ENCODE measurements at places on chromosomes 4 and X.

DNA sequence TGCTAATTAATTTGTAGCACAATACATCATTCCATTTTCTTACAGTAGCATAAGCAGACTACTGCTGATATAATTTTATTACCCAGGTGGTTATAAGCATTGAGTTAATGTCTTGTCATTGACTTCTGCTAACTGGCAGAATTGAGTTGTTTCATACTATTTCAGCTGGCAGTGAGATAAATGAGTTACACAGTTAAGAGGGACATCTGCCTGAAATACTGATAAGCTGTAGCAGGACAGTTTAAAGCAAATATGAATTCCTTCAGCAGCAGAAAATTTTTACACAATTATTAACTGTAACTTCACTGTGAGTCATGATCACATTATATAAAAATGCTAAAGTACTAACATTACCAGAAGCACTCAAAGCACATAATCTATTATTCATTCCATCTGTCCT lies 326.8 kb downstream of the INPP4B start:
- DNase-seq = no peak

DNA sequence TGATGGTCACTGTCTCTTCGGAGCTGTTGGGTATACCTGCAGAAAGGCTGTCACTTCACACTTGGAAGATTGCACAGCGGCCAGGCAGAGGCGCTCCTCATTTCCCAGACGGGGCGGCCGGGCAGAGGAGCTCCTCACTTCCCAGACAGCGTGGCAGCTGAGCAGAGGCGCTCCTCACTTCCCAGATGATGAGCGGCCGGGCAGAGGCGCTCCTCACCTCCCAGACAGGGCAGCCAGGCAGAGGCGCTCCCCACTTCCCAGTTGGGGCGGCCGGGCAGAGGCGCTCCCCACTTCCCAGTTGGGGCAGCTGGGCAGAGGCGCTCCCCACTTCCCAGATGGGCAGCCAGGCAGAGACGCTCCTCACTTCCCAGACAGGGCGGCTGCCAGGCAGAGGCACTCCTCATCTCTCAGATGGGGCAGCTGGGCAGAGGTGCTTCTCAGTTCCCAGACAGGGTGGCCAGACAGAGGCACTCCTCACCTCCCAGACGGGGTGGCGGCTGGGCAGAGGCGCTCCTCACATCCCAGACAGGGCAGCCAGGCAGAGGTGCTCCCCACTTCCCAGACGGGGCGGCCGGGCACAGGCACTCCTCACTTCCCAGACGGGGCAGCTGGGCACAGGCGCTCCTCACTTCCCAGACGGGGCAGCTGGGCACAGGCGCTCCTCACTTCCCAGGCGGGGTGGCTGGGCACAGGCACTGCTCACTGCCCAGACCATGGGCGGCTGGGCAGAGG lies 18.8 kb downstream of the PABPC1L2B start:
- no peak for DNase-seq

DNA sequence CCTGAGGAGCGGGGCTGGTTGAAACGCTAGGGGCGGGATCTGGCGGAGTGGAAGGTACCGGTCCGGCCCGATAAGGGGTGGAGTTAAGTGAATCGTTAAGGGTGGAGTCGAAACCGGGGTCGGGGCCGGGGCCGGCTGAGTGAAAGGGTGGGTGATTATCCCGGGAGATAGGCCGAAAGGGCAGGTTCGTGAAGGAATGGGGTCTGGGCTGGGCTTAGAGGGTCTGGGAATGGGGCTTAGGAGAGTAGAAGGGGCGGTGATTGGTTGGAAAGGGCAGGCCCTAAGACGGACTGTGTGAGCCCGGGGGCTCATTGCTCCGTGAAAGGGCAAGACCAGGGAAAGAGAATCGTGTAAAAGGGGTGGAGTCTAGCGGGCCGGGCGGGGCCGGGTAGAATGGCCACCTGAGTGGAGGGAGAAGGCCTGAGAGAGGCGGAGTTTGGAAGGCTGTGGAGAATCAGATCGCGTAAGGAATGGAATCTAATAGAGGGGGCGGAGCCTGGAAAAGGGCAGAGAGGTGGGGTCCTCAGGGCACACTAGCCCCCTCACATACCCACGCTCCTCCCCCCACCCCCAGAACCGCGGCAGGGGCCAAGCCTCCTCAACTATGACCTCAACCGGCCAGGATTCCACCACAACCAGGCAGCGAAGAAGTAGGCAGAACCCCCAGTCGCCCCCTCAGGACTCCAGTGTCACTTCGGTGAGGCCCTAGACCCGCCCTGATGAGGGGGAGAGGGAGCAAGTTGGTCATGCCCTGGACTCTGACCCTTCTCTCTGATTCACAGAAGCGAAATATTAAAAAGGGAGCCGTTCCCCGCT lies 430 bp downstream of the HDAC6 start:
- DNase-seq = peak; percentile 47

- DNase-seq = no peak
Observed at GRCh38 chr4:3615386-3616286, 83.4 kb upstream of the LRPAP1 start.

DNA sequence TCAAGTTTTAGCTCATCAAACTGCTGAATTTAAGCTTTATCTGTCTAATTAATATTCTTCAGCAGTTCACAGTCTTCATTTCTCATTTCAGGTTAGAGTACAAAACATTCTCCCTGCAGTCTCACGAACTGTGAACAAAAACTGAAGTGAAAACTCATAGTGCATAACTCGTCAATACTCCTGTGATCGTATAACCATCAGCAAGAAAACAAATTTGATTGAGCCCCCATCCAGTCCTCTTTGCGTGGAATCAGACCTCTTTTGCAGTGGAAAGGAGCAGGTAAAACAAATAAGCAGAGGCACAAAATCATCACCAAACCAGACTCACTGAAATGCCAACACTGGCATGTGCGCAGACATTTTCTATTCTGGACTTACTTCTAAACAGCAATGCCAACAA lies 12.7 kb downstream of the ADAM29 start:
- no peak for DNase-seq

DNA sequence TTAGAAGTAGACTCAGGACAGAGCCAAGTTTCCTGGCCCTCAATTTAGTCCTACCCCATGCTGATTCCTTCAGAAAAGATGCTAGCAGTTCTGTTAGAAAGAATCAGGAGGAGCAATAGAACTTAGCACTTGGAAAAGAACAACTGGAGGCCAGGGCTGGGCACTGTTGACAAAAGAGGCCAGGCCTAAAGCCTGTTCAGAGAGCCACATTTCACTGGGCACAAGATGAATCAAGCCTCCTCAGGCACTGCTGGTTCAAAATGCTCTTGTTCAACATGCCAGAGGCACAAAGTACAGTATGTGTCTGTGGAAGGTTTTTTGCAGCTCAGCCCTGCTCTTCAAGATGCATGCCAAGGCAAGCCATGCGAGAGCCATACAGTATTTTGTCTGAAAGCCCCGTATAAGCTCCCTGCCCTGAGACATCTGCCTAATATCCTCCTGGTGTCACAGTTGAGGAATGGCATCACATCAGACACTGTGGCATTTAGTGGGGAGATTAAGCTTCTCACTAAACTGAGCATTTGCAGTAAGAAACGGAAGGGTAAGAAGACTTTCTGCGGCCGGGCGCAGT lies 53.7 kb downstream of the RASL11B start:
- DNase-seq = no peak

DNA sequence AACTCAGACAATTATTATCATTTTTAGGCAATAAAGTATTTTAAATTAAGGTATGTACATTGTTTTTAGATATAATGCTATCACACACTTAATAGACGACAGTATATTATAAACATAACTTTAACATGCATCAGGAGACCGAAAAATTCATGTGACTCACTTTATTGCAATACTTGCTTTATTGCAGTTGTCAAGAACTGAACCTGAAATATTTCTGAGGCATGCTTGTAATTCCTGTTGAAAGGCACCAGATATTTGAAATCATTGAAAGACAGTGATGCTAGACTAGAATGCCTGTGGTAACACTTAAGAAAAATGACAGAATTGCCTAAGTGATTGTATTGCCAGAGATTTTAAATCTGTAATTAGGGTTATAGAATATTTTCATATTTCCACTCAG lies 175.6 kb upstream of the MAGEB2 start:
- DNase-seq = no peak

- DNase-seq = no peak
Observed at GRCh38 chr4:150005537-150005936, 72.7 kb upstream of the DCLK2 start.

DNA sequence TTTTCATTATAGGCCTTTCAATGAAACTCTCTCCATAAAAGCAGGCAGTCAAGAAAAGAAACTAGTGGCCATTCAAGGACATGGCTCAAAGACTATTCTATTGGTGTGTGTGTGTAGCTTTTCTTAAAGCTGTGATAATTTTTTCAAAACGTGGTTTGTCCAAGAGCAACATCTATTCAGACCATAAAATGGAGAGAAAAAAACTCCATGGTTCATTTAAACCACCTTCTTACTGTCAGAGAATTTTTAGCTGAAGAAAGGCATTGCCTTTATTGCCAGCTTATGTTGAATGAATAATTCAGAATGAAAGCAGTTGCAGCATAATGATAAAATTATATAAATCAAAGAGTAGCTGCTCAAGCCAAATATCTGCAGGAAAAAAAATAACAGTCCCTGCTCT lies 325.5 kb downstream of the PCDH18 start:
- DNase-seq = no peak

GRCh38 chr4:171601091-171601490 lies 212.1 kb upstream of the GALNTL6 start:
- no peak for DNase-seq

GRCh38 chr4:17064959-17065358 lies 166.5 kb upstream of the LDB2 start:
- no peak for DNase-seq

DNA sequence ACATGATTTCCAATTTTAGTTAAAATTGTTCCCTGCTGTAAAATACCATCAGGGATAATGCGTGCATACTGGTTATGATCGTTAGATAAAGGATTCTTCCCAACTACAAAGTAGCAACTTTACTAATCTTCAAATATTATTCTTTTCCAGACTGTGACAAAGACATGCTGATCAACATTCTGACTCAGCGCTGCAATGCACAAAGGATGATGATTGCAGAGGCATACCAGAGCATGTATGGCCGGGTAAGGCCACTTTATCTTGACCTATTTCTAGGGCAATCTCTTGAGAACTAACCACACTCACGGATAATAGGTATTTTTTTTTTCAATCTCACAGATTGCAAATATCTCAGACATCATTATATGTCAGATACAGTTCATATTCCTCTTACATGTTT lies 47.0 kb downstream of the ANXA10 start:
- DNase-seq = no peak

DNA sequence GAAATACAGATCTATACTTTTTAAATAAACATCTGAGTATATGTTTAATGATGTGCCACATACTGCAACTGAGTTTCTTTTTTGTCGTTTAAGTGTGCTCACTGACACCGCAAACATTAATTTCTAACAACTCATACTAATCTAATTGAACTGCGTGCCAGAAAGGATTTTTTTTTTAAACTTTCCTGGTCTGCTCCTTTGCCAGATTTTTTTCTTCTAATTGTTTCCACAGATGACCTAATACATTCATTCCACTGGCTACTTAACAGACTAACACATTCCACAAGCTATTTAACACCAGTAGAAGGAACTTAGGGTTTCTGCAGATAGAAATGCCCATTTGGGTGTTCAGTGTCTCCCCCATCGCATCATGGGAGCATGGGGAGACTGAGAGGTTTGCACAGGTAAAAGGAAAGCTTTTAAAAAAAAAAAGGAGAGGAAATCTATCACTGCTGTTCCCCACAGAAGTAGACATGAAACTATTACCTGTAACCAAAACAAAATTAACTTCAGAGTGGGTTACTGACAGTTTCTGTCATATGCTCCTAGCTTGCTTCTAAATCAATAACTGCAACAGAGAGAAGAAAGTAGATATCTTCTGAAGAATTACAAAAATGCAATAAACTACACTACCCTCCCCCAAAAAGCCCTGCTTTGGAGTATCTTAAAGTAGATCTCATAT lies 31.6 kb downstream of the SH3KBP1 start:
- DNase-seq = no peak

DNA sequence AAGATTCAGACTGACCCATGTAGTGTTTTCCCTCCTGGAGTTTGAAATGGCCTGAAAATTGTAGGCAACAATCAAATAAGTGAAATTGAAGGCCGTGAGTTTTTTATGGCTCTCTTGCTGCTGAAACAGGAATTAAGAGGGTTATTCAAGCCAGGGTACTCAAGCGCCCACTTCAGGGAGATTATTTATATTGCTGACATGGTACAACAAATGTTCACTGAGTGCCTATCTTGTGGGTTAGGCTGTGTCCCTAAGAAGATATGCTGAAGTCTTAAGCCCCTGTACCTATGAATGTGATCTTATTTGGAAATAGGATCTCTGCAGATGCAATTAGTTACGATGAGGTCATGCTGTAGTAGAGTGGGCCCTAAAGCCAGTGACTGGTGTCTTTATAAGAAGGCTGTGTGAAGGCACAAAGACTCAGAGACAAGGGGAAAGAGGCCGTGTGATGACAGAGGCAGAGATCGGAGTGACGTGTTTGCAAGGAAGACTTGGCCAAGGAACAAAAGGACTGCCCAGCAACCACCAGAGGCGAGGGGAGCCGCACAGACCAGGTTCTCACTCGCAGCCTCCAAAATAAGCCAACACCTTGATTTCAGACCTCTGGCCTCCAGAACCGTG lies 72.9 kb downstream of the MED28 start:
- no peak for DNase-seq

DNA sequence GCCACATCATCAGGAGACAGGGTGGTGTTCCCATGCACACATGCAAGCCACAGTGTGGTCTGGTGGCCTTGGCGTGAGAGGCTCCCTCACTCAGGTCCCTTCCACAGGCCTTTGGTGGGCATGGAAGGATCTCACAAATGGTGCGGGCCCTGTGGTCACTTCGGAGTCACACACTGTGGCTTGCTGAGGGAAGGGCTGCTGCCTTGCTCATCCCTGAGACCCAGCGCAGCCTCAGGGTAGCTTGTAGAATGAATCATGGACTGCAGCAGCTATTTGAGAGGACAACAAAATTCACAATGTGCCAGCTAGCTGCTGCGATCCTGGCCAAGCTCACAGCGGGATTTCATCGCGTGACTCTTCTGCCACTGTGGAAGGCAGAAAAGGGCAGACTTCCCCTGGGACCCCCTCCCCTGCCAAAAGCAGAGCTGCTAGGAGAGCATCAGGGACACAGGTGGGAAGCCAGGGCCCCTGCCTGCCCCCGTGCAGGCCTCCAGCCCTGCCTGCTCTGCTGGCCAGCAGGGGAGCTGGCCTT lies 106.4 kb downstream of the ABLIM2 start:
- no peak for DNase-seq
